Activated naive CD8-positive, alpha-beta T cell treated with anti-CD3 and anti-CD28 coated beads for 36 hours (primary cell): ENCODE measurements at places on chromosomes 2 and 18.

- no peak for DNase-seq
Observed at GRCh38 chr2:186950694-186951093, 101.7 kb upstream of the ZSWIM2 start.

- no peak for DNase-seq
Observed at GRCh38 chr2:95700519-95700918, 108.7 kb downstream of the TRIM43 start.

- peak; percentile 72 for DNase-seq
Observed at GRCh38 chr18:2906704-2907549, 60.1 kb downstream of the EMILIN2 start.

- no peak for DNase-seq
Observed at GRCh38 chr18:2914881-2915240, 68.1 kb downstream of the EMILIN2 start.

DNA sequence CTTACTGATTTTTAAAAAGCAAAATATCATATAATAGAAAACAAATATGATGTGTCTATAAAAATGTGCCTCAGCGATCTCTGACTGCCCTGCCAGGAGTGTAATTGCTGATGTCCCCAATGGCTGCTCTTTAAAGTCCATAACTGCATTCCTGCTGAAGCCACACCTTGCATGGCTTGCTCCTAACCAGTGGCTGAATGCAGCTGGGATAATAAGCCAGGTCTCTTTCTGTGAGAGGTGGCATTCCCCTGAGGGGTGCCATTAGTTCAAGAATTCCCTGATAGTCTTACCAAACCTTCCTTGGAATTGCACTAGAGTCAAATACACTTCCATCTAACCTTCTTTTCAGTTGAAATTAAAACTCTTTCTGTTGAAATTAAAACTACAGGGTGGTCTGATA is 125.8 kb upstream of the ZNF804A start:
- DNase-seq: no peak

GRCh38 chr18:50199346-50199855 is 4.5 kb upstream of the MYO5B start:
- DNase-seq: no peak

DNA sequence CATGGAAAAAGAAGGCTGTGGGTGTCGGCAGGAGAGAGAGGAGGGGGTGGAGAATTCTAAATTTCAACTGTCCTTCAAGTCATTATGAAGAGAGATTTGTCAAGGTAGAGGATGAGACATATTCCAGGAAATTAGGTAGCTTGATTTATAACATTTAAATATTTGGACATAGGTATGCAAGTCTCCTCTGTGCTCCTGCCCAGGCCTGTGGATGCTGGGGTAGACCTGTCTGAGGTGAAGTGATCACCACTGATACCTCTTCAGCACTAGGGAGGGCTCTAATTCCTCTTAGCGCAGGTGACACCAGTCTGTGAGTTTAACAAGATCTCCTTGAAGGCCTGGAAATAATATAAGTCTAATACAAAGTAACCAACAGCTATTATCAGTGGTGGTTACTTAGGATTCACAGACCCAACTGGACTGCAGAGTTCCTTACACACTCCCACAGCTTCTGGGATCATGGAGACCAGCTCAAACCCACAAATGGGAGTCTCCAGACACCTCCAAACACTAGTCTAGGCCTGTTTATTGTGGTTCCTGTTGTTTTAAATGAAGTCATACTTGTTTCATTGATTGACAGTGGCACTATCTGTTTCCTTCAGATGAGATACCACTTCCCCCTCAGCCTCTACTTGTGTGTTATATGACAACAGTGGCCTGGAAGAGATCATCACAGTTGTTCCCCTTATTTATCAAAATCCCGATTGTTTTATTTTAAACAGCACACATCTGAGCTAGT is 104.1 kb upstream of the ITPRID2 start:
- DNase-seq: no peak

DNA sequence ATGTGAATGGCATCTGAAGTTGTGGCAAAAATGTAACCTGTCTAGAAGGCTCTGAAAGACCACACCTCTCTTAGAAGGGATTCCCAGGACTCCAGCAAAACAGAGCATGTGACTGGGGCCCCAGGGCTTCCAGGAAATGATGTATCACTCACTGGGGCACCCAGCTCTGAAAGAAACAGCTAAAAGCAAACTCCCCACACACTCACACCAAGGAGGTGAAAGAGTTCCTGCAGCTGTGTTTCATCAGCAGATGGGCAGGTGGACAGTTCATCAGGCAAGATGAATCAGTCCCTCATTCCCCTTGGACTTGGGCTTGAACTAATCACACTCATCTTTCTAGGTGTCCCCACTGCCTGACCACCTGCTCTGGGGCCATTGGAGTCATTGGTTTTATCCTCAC is 76.2 kb downstream of the CCBE1 start:
- no peak for DNase-seq

- no peak for DNase-seq
Observed at GRCh38 chr2:120571015-120571728, 164.5 kb upstream of the GLI2 start.

DNA sequence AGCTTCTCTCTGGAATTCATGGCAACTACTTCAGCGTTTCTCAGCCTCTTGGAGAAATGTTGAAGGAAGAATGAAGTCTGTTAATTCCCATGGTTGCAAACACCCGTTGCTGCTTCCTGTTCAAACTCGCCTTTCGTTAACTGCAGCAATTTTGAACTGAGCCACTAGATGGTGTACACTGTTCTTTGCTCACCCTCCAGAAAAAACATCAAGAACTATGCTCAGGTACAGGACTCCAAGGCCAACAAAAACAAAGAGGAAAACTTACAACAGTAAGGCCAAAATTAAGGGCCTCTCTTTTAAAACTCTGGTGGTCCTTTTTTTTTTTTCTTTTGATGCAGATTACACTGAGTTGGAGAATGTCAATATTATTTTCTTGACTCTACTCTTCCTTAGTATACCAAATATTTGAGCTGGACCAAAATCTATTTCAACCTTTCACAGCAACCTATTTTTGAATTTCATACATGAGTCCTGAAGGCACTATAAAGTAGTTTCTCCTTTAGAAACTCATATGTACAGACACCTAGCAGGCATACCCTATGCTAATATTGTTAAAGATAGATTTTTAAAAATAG is 58.2 kb downstream of the KLHL14 start:
- DNase-seq: no peak

DNA sequence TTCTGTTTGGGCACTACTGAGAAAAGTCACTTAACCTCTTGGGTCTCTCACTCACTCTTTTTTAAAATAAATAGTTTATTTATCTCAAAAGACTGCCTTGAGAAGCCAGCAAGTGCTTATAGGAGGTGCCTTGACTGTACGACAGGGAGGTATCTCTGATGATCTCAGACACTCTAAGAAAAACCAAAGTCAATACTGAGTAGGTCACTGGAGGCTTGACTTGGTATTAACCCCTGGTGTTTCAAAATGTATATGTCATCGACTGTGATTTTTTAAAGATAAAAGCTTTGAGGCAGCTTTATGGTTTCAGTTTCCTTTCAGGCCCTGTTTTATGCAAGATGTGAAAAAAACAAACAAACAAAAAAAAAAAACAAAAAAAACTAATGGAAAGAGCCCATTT is 33.7 kb downstream of the MREG start:
- no peak for DNase-seq

- no peak for DNase-seq
Observed at GRCh38 chr2:165469417-165469816, at the start of gene CSRNP3. Gene CSRNP3, plus strand, starts transcription at chr2:165469698. Its CDS starts 125,368 bp downstream, at chr2:165595066.

GRCh38 chr2:43605851-43606250 is 10.0 kb upstream of the THADA start:
- DNase-seq: no peak

DNA sequence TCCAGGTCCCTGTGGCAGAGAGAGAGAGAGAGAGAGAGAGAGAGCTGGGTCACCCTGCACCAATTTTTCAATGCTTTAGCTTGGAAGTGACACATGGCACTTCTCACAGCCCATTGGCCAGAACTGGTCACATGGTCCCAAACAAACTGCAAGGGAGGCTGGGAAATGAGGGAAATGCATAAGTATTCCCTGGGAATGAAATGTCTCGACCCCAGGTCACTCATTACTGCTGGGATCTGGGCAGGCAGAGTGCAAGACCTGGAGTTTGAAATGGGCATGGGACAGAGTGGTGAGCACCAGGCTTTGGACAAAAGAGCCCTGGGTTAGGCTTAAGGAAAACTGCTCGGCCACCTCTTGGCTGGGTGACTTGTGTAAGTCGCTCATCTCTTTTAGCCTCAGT is 37.0 kb downstream of the SMAD7 start:
- no peak for DNase-seq

DNA sequence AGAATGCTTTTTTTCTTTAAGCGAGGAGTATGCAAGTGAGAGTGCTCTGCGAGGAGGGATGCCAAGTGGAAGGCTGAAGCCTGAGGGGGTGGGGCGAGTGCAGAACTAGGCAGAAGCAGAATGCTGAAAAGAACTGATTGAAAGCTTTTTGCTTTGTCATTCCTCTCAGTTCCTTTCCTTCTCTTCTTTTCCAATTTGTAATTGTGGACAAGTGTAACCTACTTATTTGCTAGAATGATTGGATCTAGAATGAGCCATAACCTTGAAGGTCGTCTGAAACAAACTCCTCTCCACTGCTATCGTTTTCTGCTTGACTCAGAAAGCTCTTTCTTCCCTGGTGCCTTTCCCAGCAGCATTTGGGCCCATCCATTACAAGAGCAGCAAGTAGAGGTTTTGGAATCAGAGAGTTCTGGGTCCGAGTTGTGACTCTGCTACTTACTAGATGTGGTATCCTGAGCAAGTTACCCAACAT is 115.3 kb downstream of the METTL8 start:
- DNase-seq: no peak

GRCh38 chr2:157508676-157509075 is 64.8 kb upstream of the CYTIP start:
- no peak for DNase-seq

- DNase-seq: no peak
Observed at GRCh38 chr2:226474131-226474530, 325.5 kb downstream of the IRS1 start.

GRCh38 chr2:11387100-11387390 is 42.6 kb upstream of the ROCK2 start:
- DNase-seq: no peak

DNA sequence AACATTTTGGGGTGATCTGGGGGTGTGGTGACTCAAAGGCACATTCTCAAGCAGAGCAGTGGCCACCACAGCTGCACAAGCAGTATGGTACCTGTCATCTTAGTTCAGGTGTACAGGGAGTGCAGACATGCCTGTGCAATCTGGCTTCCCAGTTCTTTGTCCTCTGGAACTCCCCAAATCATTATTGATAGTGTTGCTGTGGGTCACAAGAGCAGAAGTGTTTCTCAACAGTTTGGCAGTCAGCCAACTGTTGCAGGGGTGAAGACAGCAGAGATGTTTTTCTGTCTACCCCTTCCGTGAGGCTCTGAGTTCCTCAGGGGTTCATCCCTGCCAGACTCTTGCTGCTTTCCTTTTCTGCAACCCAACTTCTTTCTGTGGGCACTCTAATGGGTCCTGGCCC is 206.5 kb upstream of the ZSWIM2 start:
- no peak for DNase-seq

GRCh38 chr2:8983571-8983970 is 19.9 kb downstream of the MBOAT2 start:
- no peak for DNase-seq

DNA sequence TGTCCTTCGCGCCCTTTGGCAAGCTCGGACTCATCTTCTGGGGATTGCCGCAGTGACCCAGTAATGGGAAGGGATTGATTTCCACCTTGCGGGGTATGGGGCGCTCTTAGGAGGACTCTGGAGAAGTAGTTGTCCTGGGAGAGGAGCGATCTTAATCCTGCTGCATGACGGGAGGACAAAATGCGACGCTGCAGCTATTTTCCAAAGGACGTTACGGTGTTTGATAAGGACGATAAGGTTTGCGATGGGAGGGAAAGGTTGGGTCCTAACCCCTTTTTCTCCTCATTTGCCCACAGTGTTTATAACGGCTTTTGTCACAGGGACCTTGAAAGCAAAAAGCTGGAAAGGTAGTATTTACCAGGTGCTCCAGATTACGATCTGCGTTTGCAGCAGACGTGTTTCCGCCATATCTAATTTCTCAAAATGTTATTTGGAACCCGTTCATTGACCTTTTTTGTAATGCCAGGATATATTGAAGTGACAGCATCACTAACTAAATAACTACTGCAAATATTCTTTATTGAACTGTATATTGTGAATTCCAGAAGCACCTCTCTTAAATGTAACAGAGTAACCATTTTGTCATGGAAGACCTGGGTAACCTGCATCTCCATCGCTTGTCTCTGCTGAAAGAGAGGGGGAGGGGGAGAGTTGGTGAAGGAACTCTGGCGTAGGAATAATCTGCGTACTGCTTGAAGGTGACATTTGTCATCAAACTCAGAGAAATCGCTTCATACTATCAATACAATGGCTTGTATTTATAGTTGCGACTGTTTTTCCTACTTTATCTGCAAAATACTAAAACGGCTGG is 590 bp downstream of the MDH1 start:
- DNase-seq: no peak

DNA sequence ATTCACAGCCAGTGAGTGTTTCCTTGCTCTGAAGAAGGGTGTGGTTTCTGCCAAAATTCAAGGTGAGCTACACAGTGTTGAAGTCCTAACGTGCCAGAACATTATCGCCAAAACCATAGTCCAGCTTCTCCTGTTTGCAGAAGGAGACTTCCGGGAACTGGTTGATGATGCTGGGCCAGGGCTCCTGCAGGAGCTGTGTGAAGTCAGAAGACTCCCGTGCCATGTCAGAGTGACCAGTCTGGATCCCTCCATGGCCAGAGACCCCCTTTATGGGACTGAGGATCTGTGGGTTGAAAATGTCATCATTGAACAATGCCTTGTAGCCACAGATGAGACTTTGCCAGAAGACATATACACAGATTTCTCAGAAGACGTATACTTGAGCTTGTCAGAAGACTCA is 96.0 kb upstream of the RAB12 start:
- no peak for DNase-seq

- DNase-seq: no peak
Observed at GRCh38 chr18:54742120-54742519, 86.2 kb upstream of the RAB27B start.

DNA sequence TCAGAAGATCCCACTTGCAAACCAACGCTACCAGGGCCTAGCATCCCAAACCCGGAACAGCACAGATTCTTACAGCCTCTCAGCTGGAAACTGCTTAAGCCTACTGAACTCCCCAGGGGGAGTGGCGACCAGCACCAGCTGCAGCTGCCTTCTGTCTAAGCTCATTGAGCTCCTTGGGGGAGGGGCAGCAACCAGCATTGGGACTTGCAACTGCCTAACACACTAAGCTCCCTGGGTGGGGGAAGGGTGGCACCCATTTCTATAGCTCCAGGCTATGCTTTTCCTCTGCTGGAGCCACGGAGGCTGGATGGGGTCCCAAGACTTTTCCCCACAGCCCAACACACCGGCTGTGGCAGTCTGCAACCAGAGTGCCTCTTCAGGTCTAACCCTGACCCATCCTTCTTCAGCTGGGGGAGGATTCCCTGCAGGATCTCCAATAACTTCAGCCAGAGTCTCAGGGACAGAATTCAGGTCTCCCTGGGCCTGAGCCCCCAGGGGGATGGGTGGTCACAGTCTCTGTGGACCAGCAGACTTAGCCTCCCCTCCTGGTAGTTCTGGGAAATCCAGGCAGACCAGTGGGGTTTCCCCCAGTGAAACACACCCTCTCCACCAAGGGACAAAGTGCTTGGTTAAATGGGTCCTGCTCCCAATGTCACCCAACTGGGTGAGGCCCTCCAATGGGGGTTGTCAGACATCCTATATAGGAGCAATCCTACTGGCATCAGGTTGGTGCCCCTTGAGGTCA is 45.9 kb upstream of the ITGA4 start:
- no peak for DNase-seq

GRCh38 chr2:43766006-43766405 is 7.8 kb upstream of the DYNC2LI1 start:
- no peak for DNase-seq
